T-cell (primary cell): ENCODE measurements at places on chromosomes 4 and X.

GRCh38 chr4:185598846-185599552 is 63.7 kb upstream of the PDLIM3 start:
- no peaks in the 10 kb centered on the region for H3K36me3 ChIP-seq
- no peak overlapping the region for H3K4me3 ChIP-seq
- H3K27me3 ChIP-seq, result peaks cover 6% of the 10 kb centered on the region
- DNase-seq, result no peak

- H3K27ac ChIP-seq, result peak overlapping the region; percentile 29
- H3K4me1 ChIP-seq, result no peaks in the 10 kb centered on the region
- DNase-seq, result no peak
Measured at GRCh38 chrX:20181598-20182329, 40.1 kb upstream of the EIF1AX start.

DNA sequence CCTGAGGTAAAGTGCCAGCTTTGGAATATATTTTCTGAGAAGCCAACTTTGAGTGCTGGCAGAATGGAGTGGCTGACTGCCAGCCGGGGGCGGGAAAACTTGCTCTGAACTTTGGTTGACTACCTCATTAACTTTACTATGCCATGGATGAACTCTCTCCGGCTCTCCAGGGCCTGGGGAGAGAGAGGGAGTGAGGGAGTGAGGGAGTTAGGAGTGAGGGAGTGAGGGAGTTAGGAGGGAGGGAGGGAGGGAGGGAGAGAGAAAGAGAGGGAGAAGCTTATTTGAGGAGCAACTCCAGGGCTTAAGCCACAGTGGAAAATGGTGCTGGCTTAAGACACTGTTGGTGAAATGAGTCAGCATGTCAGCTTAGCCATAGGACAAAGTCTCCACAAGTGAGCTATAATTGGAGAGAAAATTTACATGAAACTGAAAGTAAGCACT is 280.9 kb upstream of the RPS6KA3 start:
- H3K36me3 ChIP-seq, result no peaks in the 10 kb centered on the region
- H3K4me1 ChIP-seq, result no peaks in the 10 kb centered on the region
- H3K4me3 ChIP-seq, result no peak overlapping the region

DNA sequence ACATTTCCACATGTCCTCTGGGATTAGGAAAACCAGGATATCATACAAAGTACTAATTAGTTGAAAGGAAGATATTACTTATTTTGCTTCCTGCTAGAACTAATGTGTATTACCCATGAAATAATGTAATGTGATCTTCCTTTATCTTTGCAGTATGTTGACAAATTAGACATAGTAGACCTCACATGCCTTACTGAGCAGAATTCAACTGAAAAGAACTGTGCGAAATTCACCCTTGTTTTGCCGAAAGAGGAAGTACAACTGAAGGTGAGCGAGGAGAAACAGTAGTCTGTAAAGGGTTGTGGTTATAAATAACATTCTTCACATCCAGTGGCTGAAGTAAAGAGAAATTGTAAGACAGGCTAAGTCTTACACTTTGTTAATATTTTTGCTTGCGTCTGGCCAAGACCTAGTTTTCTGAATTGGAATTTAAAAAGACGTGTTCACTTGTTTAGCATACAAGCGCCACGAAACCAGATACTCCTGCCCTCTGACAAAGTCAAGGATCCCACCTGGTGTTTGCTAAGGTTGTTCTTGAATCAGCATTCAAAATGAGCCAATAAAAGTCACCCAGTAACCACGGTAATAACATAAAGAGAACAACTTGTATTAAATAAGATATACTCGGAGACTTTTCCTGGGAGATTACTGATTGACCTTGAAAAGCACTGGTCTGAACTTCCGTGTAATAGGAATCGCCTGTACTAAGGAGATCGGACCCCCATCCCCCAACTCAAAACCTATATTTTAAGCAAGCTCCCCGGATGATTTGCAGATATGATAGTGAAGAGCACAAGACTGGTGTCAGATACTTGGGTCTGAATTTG is 16.9 kb downstream of the STAP1 start:
- peaks cover 47% of the 10 kb centered on the region for H3K4me1 ChIP-seq
- H3K27ac ChIP-seq, result peak overlapping the region; percentile 15
- no peak for DNase-seq
- no peaks in the 10 kb centered on the region for H3K27me3 ChIP-seq

DNA sequence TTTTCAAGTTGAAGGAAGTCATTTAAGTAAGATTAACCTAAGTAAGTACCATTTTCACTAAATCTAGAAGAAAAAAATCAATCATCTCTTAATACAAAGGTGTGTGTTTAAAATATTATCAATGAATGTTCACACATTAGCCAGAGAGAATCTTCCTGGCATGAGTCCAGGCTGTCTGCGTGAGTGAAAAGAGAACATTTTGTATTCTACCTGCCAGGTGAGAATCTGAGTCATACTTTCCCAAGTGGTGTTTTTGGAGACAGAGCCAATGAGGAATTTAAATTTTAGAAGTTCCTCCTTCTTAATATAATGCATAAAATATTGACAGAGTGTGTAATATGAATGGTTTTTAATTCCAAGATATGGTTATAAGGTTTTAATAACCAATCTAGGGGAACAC is 371.8 kb upstream of the NR3C2 start:
- H3K4me1 ChIP-seq, result no peaks in the 10 kb centered on the region
- H3K36me3 ChIP-seq, result no peaks in the 10 kb centered on the region
- no peak overlapping the region for H3K4me3 ChIP-seq

GRCh38 chrX:107562482-107562881 is 65.8 kb upstream of the PRPS1 start:
- DNase-seq, result no peak
- no peak overlapping the region for H3K4me3 ChIP-seq
- no peaks in the 10 kb centered on the region for H3K36me3 ChIP-seq

DNA sequence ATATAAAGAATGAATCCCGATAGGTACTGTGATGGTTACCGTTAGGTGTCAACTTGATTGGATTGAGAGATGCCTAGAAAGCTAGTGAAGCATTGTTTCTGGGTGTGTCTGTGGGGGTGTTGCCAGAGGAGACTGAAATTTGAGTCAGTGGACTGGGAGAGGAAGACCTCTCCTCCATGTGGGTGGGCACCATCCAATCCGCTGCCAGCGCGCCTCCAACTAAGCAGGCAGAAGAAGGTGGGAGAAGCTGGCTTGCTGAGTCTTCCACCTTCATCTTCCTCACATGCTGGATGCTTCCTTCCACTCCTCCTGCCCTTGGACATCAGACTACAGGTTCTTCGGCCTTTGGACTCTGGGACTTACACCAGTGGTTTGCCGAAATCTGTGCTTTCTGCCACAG is 40.1 kb downstream of the WFS1 start:
- H3K4me3 ChIP-seq, result no peak overlapping the region
- peaks cover 46% of the 10 kb centered on the region for H3K27me3 ChIP-seq
- no peak overlapping the region for H3K27ac ChIP-seq
- DNase-seq, result no peak

DNA sequence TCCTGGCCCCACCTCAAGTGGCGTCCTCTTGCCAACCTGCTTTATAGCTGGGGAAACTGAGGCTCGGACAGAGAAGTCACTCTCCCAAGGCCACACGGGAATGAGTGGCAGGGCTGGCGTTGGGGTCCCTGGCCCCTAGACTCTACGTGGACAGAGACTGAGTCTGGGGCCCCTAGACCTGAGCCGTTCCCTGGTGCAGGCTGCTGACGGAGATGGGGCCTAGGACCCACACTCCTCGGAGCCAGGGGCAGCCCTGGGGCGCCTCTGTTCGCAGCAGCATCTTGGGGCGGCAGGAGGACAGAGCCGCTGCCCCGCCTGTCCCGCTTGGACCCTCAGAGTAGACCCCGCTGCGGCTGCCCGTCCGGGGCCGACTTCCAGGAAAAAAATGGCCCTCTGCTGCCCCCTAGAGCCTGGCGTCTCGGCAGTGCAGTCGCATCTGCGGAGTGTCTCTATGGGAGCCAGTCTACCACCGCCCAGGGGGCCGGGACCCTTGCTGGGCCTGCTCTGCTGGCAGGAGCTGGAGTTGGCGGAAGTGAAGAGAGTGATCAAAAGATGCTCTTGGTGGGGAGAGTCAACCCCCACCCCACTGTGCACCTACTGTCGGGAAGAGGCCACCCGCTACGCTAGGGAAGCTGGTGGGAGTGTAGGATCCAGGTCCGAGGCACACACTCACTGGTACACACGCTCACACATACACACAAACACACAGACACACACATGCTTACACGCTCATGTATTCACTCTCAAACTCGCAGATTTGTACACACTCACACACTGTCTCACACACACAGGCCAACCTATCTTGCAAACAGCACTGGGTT is 220.1 kb downstream of the AFAP1 start:
- no peaks in the 10 kb centered on the region for H3K27me3 ChIP-seq
- peak; percentile 51 for DNase-seq
- no peak overlapping the region for H3K27ac ChIP-seq
- no peak overlapping the region for H3K4me3 ChIP-seq
- no peaks in the 10 kb centered on the region for H3K4me1 ChIP-seq
- H3K36me3 ChIP-seq, result no peaks in the 10 kb centered on the region

DNA sequence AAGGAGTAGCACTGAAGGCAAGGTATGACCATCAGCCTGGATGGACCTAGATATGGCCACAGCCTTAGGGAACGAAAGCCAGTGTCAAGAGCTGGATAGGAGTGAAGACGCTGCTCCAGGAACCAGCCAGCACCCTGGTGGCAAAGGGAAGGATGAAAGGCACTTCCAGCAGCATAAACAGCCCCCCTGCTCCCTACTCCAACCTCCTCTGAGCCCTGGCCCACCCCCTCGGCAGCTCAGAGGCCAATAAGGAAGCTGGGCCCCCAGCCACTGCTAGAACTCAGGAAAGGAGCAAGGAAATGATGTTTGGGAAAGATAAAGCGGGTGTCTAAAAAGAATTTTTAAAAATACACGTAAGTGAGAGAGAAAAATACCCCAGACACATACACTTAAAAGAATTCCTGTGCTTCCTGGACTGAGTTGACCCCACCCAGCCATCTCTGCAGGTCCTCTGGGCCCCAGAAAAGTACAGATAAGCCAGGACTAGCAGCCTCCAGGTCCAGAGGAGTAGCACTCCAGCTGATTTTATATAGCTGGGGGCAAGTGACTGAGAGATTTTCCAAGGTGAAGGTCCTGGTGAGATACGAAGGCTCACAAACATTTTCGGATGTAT is 170.4 kb downstream of the SHROOM4 start:
- H3K27ac ChIP-seq, result no peak overlapping the region
- H3K4me3 ChIP-seq, result no peak overlapping the region
- no peaks in the 10 kb centered on the region for H3K27me3 ChIP-seq
- no peak for DNase-seq
- H3K4me1 ChIP-seq, result no peaks in the 10 kb centered on the region

DNA sequence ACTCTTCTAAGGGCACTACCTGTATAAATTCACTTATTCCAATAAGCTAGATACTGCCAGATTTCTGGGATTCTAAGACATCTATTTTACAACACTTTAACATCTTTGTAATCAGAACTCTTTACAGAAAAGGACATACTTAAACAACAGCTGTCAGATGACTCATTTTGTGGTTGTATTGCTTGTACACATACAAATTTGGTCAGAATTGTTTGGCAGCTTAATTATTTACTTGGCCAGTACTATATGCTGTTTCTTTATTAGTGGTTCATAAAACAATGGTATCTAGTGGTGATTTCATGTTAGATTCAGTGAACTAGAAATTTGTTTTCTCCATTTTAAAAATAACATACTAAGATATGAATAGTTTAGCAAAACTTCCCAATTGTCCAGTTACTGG is 27.2 kb downstream of the PALLD start:
- no peaks in the 10 kb centered on the region for H3K27me3 ChIP-seq
- H3K27ac ChIP-seq, result no peak overlapping the region
- H3K36me3 ChIP-seq, result no peaks in the 10 kb centered on the region
- no peak overlapping the region for H3K4me3 ChIP-seq
- DNase-seq, result no peak

- DNase-seq, result no peak
- no peaks in the 10 kb centered on the region for H3K36me3 ChIP-seq
- H3K4me1 ChIP-seq, result no peaks in the 10 kb centered on the region
- H3K4me3 ChIP-seq, result no peak overlapping the region
Measured at GRCh38 chr4:45841791-45842190, 282.1 kb downstream of the GABRG1 start.

DNA sequence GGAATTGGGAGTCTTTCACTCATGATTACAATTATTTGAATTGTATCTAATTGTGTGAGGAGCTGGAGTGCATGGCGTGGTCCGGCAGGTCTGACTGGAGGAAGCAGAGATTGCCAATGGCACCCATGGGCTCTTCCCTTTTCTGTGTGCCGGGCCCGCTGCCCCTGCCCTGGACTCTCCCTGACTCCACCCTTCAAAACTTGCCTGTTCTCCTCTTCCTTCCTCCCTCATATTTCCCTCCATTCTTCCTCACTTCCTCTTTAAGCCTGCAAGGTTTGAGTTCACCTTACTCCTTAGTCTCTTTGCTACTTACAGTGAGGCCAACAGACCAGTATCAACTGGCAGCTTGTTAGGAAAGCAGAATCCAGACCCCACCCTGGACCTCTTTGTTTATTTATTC is 6.5 kb upstream of the STBD1 start:
- no peak overlapping the region for H3K4me3 ChIP-seq
- H3K27me3 ChIP-seq, result no peaks in the 10 kb centered on the region
- peaks cover 10% of the 10 kb centered on the region for H3K4me1 ChIP-seq
- H3K27ac ChIP-seq, result no peak overlapping the region

DNA sequence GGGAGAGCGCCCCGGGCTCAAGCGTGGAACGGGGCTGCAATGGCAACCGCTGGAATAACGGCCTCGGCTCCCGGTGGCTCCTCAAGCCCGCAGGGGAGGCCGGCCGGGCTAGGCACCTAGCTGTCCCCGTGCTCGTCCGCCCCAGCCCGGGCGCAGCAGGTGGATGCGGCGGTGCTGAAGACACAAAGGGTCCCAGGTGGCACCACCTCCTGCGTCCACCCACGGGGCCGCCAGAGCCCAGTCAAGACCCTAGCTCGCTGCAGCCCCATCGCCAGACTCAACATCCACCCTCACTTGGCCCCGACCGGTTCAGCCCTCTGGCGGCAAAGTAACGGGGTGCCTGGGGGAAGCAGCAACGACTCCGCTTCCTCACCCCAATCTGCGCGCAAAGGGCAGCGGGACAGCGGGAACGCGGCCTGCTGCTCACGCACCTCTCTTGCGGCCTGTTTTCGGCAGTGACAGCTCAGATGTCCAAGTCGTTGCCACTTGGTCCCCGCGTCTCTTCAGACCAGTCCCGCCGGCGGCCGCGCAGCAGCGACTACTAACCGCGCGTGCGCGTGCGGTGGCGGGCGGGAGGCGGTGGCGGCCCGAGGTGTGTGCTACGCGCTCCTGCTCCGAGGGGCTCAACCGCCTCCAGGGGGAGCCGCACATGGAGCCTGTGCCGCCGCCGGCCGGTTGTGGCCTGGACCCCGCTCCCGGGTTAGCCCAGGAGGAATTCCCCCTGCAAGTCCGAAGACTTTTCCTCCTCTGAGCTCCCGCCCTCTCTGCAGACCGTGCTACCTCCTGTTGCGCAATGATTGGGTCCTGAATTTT is at the start of gene CLGN:
CLGN (minus strand) TSS at position 543 of the 813 bp plus-strand sequence. CDS start 14,570 bp downstream, outside the sequence.
- no peaks in the 10 kb centered on the region for H3K36me3 ChIP-seq
- DNase-seq, result peak; percentile 23
- peaks cover 25% of the 10 kb centered on the region for H3K27me3 ChIP-seq
- H3K4me1 ChIP-seq, result peaks cover 2% of the 10 kb centered on the region
- no peak within 1 kb of the TSS for H3K27ac ChIP-seq

GRCh38 chr4:8403976-8404375 is 36.5 kb downstream of the ACOX3 start:
- peaks cover 24% of the 10 kb centered on the region for H3K36me3 ChIP-seq
- DNase-seq, result no peak
- no peaks in the 10 kb centered on the region for H3K4me1 ChIP-seq
- H3K4me3 ChIP-seq, result no peak overlapping the region
- H3K27me3 ChIP-seq, result no peaks in the 10 kb centered on the region
